ENCODE measurements at places on chromosomes 2 and 18.

GRCh38 chr2:237661799-237662328 lies 34.5 kb downstream of the LRRFIP1 start:
- peaks cover 4% of the 10 kb centered on the region for H3K36me3 ChIP-seq
- no peak overlapping the region for H3K4me3 ChIP-seq
- H3K27me3 ChIP-seq = peaks cover 48% of the 10 kb centered on the region
- H3K27ac ChIP-seq = no peak overlapping the region

GRCh38 chr18:42028247-42028832 lies 73.3 kb downstream of the PIK3C3 start:
- no peak for ATAC-seq
- H3K36me3 ChIP-seq = peaks cover 28% of the 10 kb centered on the region
- H3K27ac ChIP-seq = no peak overlapping the region
- H3K4me1 ChIP-seq = no peaks in the 10 kb centered on the region
- no peak overlapping the region for H3K4me3 ChIP-seq

DNA sequence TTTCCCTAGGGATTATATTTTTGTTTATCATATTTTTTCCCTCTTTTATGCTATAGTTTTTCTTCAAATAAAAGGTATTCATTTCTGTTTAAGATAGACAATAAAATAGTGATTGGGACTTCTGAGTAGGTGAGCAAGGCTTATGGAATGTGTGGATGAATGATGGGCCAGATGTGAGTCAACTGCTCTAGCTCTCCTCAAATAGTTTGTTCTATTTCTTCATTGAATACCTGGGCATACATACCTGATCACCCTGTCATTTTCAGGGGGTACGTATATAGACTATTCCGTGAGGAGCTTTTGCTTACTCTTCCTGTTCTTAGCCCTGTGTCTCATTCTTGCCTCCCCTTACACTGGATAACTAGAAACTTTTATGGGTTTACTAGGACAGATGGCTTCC lies 41.9 kb downstream of the BABAM2 start:
- no peak overlapping the region for H3K4me3 ChIP-seq
- H3K27me3 ChIP-seq = no peaks in the 10 kb centered on the region
- ATAC-seq = no peak

GRCh38 chr2:119158563-119159347 lies at the start of gene C1QL2:
C1QL2 (minus strand) TSS chr2:119158751; CDS start chr2:119158269, 482 bp downstream.
- no peaks in the 10 kb centered on the region for H3K36me3 ChIP-seq
- ATAC-seq = no peak
- no peak within 1 kb of the TSS for H3K27ac ChIP-seq
- H3K27me3 ChIP-seq = peaks cover 68% of the 10 kb centered on the region

- peaks cover 51% of the 10 kb centered on the region for H3K4me1 ChIP-seq
- peaks cover 11% of the 10 kb centered on the region for H3K36me3 ChIP-seq
- H3K27me3 ChIP-seq = no peaks in the 10 kb centered on the region
- H3K4me3 ChIP-seq = peak overlapping the region; percentile 46
- H3K27ac ChIP-seq = peak overlapping the region; percentile 96
- ATAC-seq = peak; percentile 89
Observed at GRCh38 chr2:60867848-60868247, 13.5 kb upstream of the REL start.

DNA sequence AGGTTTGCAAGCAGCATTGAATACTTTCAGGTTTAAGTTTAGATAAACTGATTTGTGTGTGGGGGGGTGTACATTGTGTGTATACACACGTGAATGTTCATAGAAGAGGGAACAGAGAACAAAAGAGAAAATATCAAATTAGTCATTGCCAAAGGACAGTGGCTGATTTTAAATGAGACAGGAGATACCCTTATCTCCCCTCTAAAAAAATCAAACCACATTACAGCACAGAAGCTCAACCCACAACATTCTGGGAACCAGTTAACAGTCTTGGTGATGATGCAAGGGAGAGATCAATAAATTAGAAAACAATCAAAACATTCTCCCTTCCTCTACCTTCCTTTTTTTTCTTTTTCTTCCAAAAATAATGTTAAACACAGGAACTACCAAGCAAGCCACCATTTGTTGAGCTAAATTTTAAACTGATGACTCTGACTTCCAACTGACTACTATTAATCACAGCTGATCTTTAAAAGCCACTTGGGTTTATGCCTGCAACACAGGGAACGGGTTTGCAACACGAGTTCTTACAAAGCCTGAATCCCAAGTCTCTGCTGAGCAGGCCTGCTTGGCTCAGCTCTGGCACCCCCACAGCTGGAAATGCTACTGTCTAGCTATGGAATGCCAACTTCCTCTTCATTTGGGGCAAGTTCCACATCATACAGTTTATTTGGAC lies 119.2 kb upstream of the ACVR1C start:
- no peaks in the 10 kb centered on the region for H3K27me3 ChIP-seq
- H3K4me3 ChIP-seq = no peak overlapping the region
- peak; percentile 85 for ATAC-seq
- H3K4me1 ChIP-seq = peaks cover 16% of the 10 kb centered on the region
- H3K36me3 ChIP-seq = peaks cover 51% of the 10 kb centered on the region
- peak overlapping the region; percentile 56 for H3K27ac ChIP-seq

- no peaks in the 10 kb centered on the region for H3K36me3 ChIP-seq
- ATAC-seq = no peak
- H3K27me3 ChIP-seq = no peaks in the 10 kb centered on the region
- H3K4me3 ChIP-seq = no peak overlapping the region
Observed at GRCh38 chr2:173984866-173985604, 19.9 kb upstream of the SP3 start.

DNA sequence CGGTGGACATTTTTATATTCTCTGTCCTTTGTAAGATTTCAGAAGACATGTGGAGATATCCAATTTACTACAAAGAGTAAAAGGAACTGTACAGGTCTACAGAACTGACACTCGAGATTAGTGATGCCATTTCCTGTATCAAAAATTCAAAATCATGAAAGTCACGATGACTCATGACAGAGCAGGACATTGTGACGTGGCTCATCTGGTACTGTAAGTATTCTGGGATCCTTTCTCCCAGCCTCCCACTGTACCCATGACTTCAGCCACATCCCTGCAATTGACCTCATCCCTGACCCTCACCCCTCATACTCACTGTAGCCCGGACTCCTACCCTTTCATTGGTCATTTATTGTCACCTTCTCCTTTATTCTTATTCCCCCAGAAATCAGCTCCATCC lies 736.5 kb downstream of the EPHA4 start:
- no peaks in the 10 kb centered on the region for H3K27me3 ChIP-seq
- ATAC-seq = no peak
- no peak overlapping the region for H3K4me3 ChIP-seq
- no peaks in the 10 kb centered on the region for H3K36me3 ChIP-seq
- no peak overlapping the region for H3K27ac ChIP-seq

- H3K36me3 ChIP-seq = no peaks in the 10 kb centered on the region
- no peak for ATAC-seq
- peaks cover 13% of the 10 kb centered on the region for H3K27me3 ChIP-seq
- H3K4me3 ChIP-seq = no peak overlapping the region
- no peak overlapping the region for H3K27ac ChIP-seq
Observed at GRCh38 chr2:158102446-158102845, 770 bp downstream of the UPP2 start.

- H3K4me1 ChIP-seq = peaks cover 12% of the 10 kb centered on the region
Observed at GRCh38 chr2:195672674-195673073, 15.6 kb downstream of the SLC39A10 start.

- H3K36me3 ChIP-seq = no peaks in the 10 kb centered on the region
- no peak for ATAC-seq
- H3K4me3 ChIP-seq = no peak overlapping the region
Observed at GRCh38 chr18:10460414-10461018, 6.1 kb downstream of the APCDD1 start.

- H3K4me1 ChIP-seq = peaks cover 67% of the 10 kb centered on the region
- H3K4me3 ChIP-seq = no peak overlapping the region
- H3K36me3 ChIP-seq = no peaks in the 10 kb centered on the region
- H3K27me3 ChIP-seq = no peaks in the 10 kb centered on the region
Observed at GRCh38 chr2:136322428-136322827, 204.5 kb upstream of the CXCR4 start.

DNA sequence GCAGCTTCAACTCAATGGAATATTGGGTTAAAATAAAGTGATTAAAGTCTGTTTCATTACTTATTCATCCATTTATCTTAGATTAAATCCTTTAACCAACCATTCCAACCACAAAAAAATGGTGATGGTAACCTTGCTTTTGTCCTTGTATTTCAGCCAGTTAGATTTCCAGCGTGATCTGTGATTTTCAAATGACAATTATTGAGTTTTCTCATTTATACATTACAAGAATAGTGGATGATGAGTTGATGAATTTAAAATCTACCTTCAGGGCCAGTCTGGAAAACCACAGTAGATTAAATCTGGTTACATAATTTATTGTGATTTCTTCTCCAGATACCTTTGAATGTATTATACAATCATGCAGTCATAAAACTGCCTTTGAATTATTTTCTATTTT lies 29.7 kb upstream of the UNC80 start:
- no peak for ATAC-seq
- H3K27me3 ChIP-seq = no peaks in the 10 kb centered on the region
- H3K36me3 ChIP-seq = no peaks in the 10 kb centered on the region
- no peak overlapping the region for H3K4me3 ChIP-seq
- no peak overlapping the region for H3K27ac ChIP-seq

DNA sequence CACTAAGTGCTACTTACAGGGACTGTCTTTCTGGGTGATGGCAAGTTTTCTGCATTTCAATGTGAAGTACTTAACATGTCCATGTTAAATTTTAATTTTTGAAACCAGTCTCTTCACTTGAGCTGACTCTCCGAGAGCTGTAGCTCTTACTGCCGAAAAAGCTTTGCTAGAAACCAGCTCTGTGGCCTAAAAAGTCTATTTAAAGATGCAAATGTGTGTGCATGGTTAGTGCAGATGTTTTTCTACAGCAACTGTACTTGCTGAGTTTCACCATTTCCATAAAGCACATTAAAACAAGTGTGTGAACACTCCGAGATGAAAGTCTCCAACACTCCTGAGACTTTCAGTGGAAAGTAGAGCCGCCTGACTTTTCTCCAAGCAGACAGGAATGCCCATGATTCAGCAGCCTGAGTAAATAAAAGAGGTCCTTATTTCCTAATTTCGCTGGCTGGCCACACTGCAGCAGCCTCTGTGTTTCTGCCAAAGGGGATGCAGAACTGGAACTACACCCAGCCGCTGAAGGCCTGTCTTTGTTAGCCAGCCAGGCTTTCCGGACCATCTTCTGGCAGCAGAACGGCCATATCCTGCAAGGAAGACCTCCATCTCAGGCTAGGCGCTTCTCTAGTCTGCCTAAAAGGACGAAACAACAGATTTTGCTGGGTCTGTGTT lies 121.2 kb downstream of the ZNF521 start:
- no peaks in the 10 kb centered on the region for H3K36me3 ChIP-seq
- H3K4me1 ChIP-seq = no peaks in the 10 kb centered on the region
